Endothelial cell of umbilical vein (primary cell): ENCODE measurements at places on chromosomes 5 and 9. TPM values are rescaled to one million over a fixed set of nuclear protein-coding genes. Genes with fewer than 3 reads are reported as not detected.

The CHD1 gene
- 44.3 and 48.9 TPM in 2 replicates for total RNA-seq

The SPEF2 gene
- total RNA-seq, result 0.73 and 0.76 TPM in 2 replicates

The DND1 gene
- total RNA-seq, result 1.1 TPM in 2 replicates

The PCDHB3 gene
- not detected in 2 replicates for total RNA-seq

The ABLIM3 gene
- total RNA-seq, result 25.7 and 42.1 TPM in 2 replicates

The WDR70 gene
- total RNA-seq, result 33.1 and 37.3 TPM in 2 replicates

DNA sequence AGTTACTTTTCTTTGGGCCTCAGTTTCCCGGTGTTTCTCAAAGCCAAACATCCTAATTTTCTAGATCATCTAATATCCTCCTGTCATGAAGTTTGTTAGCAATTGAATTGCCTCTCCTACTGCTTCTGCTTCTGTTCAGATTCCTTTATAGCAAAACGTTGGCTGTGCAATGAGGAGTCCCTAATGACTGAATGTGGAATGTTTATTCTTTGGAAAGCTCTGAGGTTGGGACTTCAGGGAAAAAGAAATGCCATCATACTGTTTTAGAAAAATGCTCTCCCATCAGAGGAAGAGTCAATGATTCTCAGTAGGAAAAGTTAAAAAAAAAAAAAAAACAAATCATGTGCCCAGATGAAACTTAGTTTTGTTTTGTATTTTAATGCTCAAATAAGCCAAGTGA is 268.7 kb upstream of the PAPPA start:
- no peaks in the 10 kb centered on the region for H3K27me3 ChIP-seq
- H3K4me3 ChIP-seq, result no peak overlapping the region
- no peak overlapping the region for H3K27ac ChIP-seq
- H3K36me3 ChIP-seq, result no peaks in the 10 kb centered on the region
- no peak for DNase-seq

DNA sequence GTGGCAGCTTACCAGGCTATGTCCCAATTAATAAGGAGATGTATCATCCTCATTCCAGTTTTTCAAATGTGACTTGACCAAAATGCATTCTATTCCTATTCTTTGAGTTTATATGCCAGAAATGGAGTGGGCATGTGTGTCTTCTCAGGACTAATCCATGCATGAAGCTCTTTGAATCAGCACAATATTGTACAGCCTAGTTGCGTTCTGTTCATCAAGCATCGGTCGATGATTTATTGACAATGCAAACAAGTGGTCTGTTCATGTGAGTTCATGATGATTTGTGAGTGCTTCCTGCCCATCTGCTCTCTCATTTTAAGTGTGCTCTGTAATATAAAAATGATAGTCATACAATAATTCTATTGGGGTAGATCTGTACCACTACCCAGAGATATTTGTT is 48.3 kb downstream of the PALM2AKAP2 start:
- no peak for DNase-seq
- H3K36me3 ChIP-seq, result no peaks in the 10 kb centered on the region
- H3K4me3 ChIP-seq, result no peak overlapping the region
- H3K4me1 ChIP-seq, result no peaks in the 10 kb centered on the region
- no peak overlapping the region for H3K27ac ChIP-seq

DNA sequence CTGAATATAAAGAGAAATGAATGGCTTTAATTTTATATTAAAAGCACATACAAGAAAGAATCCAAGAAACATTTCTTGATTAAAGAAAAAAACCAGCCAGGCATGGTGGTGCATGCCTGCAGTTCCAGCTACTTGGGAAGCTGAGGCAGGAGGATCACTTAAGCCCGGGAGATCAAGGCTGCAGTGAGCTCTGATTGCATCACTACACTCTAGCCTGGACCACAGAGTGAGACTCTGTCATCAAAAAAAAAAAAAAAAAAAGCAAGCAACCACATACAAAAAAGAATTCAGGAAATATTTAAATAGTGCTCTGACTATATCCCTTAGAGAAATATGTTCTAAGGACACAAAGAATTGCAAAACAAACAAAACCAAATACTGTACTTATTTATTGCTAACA is 2.5 kb upstream of the PLAC8L1 start:
- no peaks in the 10 kb centered on the region for H3K27me3 ChIP-seq
- H3K36me3 ChIP-seq, result no peaks in the 10 kb centered on the region
- no peaks in the 10 kb centered on the region for H3K4me1 ChIP-seq

- no peaks in the 10 kb centered on the region for H3K27me3 ChIP-seq
- peaks cover 14% of the 10 kb centered on the region for H3K4me1 ChIP-seq
- no peak overlapping the region for H3K4me3 ChIP-seq
- no peak overlapping the region for H3K27ac ChIP-seq
- peaks cover 6% of the 10 kb centered on the region for H3K36me3 ChIP-seq
Measured at GRCh38 chr5:93588352-93589151, 5.5 kb downstream of the NR2F1 start.

- H3K4me3 ChIP-seq, result no peak overlapping the region
- DNase-seq, result no peak
- H3K4me1 ChIP-seq, result peaks cover 4% of the 10 kb centered on the region
- H3K27ac ChIP-seq, result no peak overlapping the region
- H3K36me3 ChIP-seq, result no peaks in the 10 kb centered on the region
- H3K27me3 ChIP-seq, result no peaks in the 10 kb centered on the region
Measured at GRCh38 chr9:16682273-16682672, 188.2 kb downstream of the BNC2 start.
